ENCODE measurements at places on chromosomes 12 and 14. TPM values are rescaled to one million over a fixed set of nuclear protein-coding genes. Genes with fewer than 3 reads are reported as not detected.
A peak's percentile ranks its signal among the peaks of the same experiment; 100 is the strongest.

The ASB2 gene
- total RNA-seq = 208 TPM

The TAS2R10 gene
- 1.2 TPM for total RNA-seq

DNA sequence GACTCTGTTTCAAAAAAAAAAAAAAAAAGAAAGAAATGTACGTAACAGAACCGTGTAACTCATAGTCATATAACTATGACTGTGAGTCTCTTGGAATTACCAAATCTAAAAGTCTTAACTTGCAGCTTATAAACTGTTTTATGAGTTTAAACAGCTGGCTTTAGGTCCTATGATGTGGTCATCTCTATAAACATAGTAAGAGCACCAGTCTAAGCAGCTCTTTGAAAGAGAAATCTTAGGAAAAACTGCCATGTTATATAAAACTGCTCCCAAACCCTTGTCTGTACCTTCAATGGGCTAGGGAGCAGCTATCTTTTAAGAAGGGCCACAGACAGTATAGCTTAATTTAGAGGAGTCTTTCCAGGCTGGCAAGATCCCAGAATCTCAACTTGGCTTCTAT lies 115.5 kb upstream of the AEBP2 start:
- H3K4me3 ChIP-seq = no peak overlapping the region
- no peaks in the 10 kb centered on the region for H3K4me1 ChIP-seq
- peaks cover 41% of the 10 kb centered on the region for H3K36me3 ChIP-seq
- DNase-seq = no peak
- no peak overlapping the region for H3K27ac ChIP-seq

DNA sequence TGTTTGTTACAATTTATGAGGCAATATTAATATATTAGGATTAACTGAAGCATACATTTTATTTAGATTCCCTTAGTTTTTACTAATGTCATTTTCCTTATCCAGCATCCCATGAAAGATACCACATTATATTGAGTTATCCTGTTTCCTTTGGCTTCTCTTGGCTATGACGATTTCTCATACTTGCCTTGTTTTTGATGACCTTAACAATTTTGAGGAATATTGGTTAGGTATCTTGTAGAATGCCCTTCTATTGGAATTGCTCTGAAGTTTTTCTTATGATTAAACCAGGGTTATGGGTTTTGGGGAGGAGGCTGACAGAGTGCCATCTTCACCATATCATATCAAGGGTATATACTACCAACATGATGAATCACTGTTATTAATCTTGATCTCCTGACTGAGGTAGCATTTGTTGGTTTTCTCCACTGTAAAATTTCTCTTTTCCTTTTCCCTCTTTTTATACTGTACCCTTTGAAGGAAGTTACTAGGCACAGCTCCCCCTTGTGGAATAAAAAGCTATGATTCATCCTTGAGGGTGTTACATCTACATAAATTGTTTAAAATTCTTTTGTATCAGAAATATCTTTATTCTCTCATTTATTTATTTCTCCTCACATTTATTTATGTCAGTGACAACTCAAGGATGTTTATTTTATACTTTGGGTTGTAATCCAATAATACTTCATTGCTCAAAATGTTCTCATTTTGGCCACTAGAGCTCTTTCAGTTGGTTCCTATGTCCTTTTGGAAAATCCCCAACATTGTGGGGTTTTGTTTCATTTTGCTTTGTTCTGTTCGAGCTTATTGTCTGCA lies 239.0 kb downstream of the SLC16A7 start:
- H3K27ac ChIP-seq = no peak overlapping the region
- no peaks in the 10 kb centered on the region for H3K36me3 ChIP-seq
- peak; percentile 53 for DNase-seq
- H3K27me3 ChIP-seq = no peaks in the 10 kb centered on the region
- no peak overlapping the region for H3K4me3 ChIP-seq

DNA sequence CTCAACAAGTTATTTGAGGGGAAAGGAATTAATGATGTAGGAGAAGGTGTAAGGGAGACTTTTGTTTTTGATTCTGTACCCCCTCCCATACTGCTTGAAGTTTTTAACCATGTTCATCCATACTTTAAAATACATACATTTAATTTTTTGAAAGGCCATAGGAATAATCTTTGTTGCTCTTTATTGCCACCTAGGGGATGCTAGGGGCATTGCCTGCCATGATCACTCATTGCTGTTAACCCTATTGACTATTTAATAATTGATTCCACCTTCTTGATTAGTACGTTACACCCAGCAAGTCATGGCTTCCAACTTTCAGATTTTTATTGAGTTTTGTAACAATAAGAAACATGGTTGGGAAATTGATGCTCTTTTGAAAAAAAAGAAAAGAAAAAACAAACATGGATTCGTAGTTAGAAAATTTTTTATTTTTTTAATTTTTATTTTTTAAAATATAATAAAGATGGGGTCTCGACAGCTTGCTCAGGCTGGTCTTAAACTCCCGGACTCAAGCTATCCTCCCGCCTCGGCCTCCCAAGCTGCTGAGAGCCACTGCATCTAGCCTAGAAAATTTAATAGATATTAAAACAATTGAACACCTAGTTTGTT lies 8.5 kb upstream of the PRKAB1 start:
- H3K27me3 ChIP-seq = peaks cover 11% of the 10 kb centered on the region
- peak; percentile 33 for DNase-seq
- H3K4me1 ChIP-seq = no peaks in the 10 kb centered on the region

The MFAP5 gene
- not detected for total RNA-seq

GRCh38 chr12:117034701-117035151 lies 64.5 kb downstream of the TESC start:
- no peak for DNase-seq
- no peaks in the 10 kb centered on the region for H3K36me3 ChIP-seq
- H3K4me3 ChIP-seq = no peak overlapping the region
- H3K27me3 ChIP-seq = no peaks in the 10 kb centered on the region
- peaks cover 47% of the 10 kb centered on the region for H3K4me1 ChIP-seq

The PPP4R4 gene
- total RNA-seq = 0.78 TPM

The NPFF gene
- total RNA-seq = not detected

The KMT2D gene
- 41.3 TPM for total RNA-seq

GRCh38 chr14:104138098-104138717 lies at the start of gene KIF26A:
TSS of gene KIF26A (plus strand) at chr14:104138587. CDS start at chr14:104138723, 136 bp downstream.
- no peak within 1 kb of the TSS for H3K27ac ChIP-seq
- H3K36me3 ChIP-seq = no peaks in the 10 kb centered on the region
- peaks cover 41% of the 10 kb centered on the region for H3K27me3 ChIP-seq
- H3K4me1 ChIP-seq = peaks cover 12% of the 10 kb centered on the region
- peak within 1 kb of the TSS; percentile 75 for H3K4me3 ChIP-seq

- no peaks in the 10 kb centered on the region for H3K36me3 ChIP-seq
- H3K4me1 ChIP-seq = peaks cover 69% of the 10 kb centered on the region
- H3K27me3 ChIP-seq = no peaks in the 10 kb centered on the region
- peak; percentile 41 for DNase-seq
- H3K4me3 ChIP-seq = no peak overlapping the region
Observed at GRCh38 chr14:55585854-55586253, 5.8 kb downstream of the KTN1 start.

The KRT78 gene
- not detected for total RNA-seq

DNA sequence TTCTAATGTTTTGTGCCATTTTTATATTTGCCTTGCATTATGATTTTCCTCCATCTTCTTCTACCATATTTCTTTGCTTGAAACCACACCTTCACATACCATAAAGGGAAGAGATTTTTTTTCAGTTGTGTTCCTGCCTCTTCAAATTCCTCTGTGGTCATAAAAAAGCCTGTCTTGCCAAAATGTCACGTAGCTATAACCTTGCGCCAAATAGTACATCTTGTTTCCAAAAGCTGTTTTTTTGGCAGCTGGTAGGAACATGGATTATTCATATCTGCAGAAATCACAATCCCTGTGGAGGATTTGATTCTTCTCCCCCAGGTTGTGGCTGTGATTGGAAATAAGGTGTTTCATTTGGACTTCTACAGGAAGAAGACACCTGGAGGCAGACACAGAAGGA lies 133.6 kb upstream of the SLC35F4 start:
- H3K27me3 ChIP-seq = no peaks in the 10 kb centered on the region
- no peaks in the 10 kb centered on the region for H3K4me1 ChIP-seq
- no peak for DNase-seq
- no peak overlapping the region for H3K27ac ChIP-seq

- peak overlapping the region; percentile 81 for H3K27ac ChIP-seq
- peaks cover 9% of the 10 kb centered on the region for H3K4me1 ChIP-seq
- H3K4me3 ChIP-seq = no peak overlapping the region
- peak; percentile 29 for DNase-seq
Observed at GRCh38 chr12:21248679-21249078, 86.0 kb downstream of the SLCO1A2 start.

The GPR162 gene
- total RNA-seq = 51.0 TPM

The DEPDC4 gene
- total RNA-seq = 1.6 TPM

The JAG2 gene
- total RNA-seq = 30.7 TPM

DNA sequence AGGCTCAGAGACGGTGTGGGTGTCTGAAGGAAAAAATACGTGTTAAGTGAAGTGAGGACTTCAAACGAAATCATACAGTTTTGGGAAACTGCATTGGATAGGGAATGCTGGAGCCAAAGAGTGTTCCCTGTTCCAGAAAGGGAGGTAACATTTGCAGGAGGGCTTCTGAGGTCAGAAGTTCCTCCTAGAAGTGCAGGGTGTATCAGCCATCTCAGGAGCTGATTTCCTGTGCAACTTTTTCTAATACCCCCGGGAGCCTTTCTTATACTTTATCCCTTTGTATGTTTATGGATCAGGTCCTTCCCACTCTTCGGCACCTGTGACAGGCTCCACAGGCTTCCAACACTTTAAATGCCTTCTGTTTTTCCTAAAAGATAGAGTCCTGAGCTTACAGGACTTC lies 24.9 kb downstream of the ZNF664 start:
- H3K4me3 ChIP-seq = no peak overlapping the region
- H3K27ac ChIP-seq = peak overlapping the region; percentile 92
- no peaks in the 10 kb centered on the region for H3K27me3 ChIP-seq
- peaks cover 4% of the 10 kb centered on the region for H3K36me3 ChIP-seq
- no peak for DNase-seq

- H3K36me3 ChIP-seq = peaks cover 5% of the 10 kb centered on the region
- no peak overlapping the region for H3K4me3 ChIP-seq
Observed at GRCh38 chr12:26971963-26972362, 33.7 kb downstream of the FGFR1OP2 start.

The LHX5 gene
- total RNA-seq = not detected

GRCh38 chr14:56357428-56357827 lies 222.2 kb upstream of the TMEM260 start:
- H3K4me3 ChIP-seq = no peak overlapping the region
- no peaks in the 10 kb centered on the region for H3K36me3 ChIP-seq
- no peaks in the 10 kb centered on the region for H3K4me1 ChIP-seq
- H3K27ac ChIP-seq = no peak overlapping the region

GRCh38 chr12:89999699-90000505 lies 291.3 kb upstream of the ATP2B1 start:
- H3K27ac ChIP-seq = no peak overlapping the region
- H3K27me3 ChIP-seq = no peaks in the 10 kb centered on the region
- H3K4me3 ChIP-seq = no peak overlapping the region
- H3K36me3 ChIP-seq = no peaks in the 10 kb centered on the region
- peak; percentile 44 for DNase-seq

GRCh38 chr12:89493670-89494302 lies 30.8 kb downstream of the GALNT4 start:
- H3K27me3 ChIP-seq = no peaks in the 10 kb centered on the region
- H3K27ac ChIP-seq = no peak overlapping the region
- H3K36me3 ChIP-seq = no peaks in the 10 kb centered on the region

DNA sequence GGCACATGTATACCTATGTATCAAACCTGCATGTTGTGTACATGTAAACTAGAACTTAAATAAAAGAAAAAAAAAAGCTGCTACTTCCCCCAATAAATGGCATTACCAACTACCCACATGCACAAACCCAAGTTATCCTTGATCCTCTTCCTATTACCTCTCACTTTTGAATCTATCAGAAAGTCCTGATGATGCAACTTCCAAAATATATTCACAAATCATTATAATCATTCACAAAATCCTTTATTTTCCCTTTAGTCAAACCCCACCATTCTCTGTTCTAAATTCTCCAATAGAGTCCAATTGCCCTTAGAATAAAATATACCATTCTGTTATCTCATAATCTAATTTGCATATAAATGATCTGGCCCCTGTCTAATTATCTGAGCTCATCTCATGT lies 92.0 kb downstream of the PLEKHG7 start:
- no peak overlapping the region for H3K4me3 ChIP-seq
- H3K4me1 ChIP-seq = no peaks in the 10 kb centered on the region
- H3K27me3 ChIP-seq = no peaks in the 10 kb centered on the region
- DNase-seq = no peak
- no peak overlapping the region for H3K27ac ChIP-seq

Measured in cardiac muscle cell (in vitro differentiated cells and primary cell).